Peyer's patch (tissue), 4 donors: ENCODE measurements at places on chromosomes 3 and 15. TPM values are rescaled to one million over a fixed set of nuclear protein-coding genes. Genes with fewer than 3 reads are reported as not detected.

GRCh38 chr3:130759692-130760338, 13.2 kb upstream of the PIK3R4 start:
- no peaks in the 10 kb centered on the region for H3K36me3 ChIP-seq
- H3K4me3 ChIP-seq: no peak overlapping the region
- H3K27ac ChIP-seq: no peak overlapping the region
- peak; percentile 75 for DNase-seq

DNA sequence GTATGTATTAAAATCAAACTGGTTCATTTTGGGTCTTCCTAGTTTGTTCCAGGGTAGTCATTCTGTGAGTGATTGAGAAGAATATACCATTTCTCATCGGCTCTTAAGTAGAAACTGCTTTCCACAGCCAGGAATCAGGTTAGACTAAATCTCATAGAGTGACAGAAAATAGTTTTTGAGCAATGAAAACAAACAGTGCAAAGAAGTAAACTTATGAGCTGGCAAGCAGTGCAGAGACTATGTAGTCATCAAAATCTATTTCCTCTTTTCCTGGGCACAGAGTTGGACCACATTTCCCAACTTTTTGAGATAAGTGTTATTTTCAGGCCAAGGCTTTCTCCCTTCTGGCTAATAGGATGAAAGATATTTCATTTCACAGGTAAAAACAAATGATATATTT, 66.5 kb downstream of the UBE3A start:
- no peak overlapping the region for H3K27ac ChIP-seq
- H3K27me3 ChIP-seq: no peaks in the 10 kb centered on the region
- DNase-seq: no peak
- H3K36me3 ChIP-seq: peaks cover 9% of the 10 kb centered on the region

PRR20G gene
- not detected for total RNA-seq

- no peak for DNase-seq
- H3K27ac ChIP-seq: no peak overlapping the region
- H3K27me3 ChIP-seq: no peaks in the 10 kb centered on the region
- H3K36me3 ChIP-seq: no peaks in the 10 kb centered on the region
These were observed 199.8 kb downstream of the GAP43 start for GRCh38 chr3:115823083-115823482.

- H3K4me3 ChIP-seq: no peak overlapping the region
- no peaks in the 10 kb centered on the region for H3K4me1 ChIP-seq
- DNase-seq: no peak
- no peaks in the 10 kb centered on the region for H3K27me3 ChIP-seq
- no peaks in the 10 kb centered on the region for H3K36me3 ChIP-seq
- H3K27ac ChIP-seq: no peak overlapping the region
These were observed 44.5 kb downstream of the XXYLT1 start for GRCh38 chr3:195226445-195226844.

DNA sequence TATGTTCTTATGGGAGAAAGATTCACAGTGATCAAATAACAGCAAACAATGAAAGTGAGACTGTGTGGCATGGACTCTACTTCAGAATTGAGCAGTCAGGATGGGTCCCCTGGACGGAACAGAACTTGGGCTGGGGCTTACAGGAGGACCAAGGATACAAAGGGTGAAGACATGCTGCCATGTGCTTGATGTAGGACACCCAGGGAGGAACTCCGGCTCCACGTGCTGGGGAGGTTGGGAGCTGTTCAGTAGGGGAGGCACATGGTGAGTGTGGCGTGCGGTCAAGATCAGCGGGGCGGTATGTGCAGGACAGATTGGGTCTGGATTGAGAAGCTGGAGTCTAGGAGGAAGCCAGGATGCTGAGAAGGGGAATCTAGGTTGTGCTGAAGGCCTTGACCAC, 32.6 kb downstream of the PPCDC start:
- no peaks in the 10 kb centered on the region for H3K27me3 ChIP-seq
- no peak overlapping the region for H3K4me3 ChIP-seq
- H3K36me3 ChIP-seq: no peaks in the 10 kb centered on the region
- H3K27ac ChIP-seq: no peak overlapping the region
- no peak for DNase-seq

HYAL1 gene
- 5.1 TPM for total RNA-seq

CPNE4 gene
- total RNA-seq: not detected

STARD5 gene
- total RNA-seq: 37.8 TPM

ARGFX gene
- total RNA-seq: not detected

CHRFAM7A gene
- 3.2 TPM for total RNA-seq

- no peaks in the 10 kb centered on the region for H3K27me3 ChIP-seq
- H3K27ac ChIP-seq: peak overlapping the region; percentile 35
- DNase-seq: peak; percentile 51
- no peaks in the 10 kb centered on the region for H3K36me3 ChIP-seq
- no peaks in the 10 kb centered on the region for H3K4me1 ChIP-seq
These were observed 42.9 kb upstream of the APH1B start for GRCh38 chr15:63234451-63234870.

DNA sequence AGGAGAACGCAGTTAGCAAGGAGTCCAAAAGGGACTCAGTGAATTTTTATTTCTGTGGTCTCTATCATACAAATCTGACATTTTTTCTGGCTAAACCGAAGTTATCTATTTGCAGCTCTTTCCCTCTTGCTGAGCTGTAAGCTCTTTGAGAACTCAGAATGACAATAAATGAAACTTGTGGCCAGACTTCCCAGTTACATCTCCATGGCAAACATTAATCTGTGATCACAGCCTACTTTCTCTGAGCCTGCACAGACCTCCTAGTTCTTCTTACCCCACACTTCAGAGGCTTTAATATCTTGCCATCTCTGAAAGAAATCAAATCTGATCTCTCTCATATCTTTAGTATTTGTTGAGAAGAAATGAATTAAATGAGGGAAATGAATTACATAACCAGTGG, 58.0 kb downstream of the PLD1 start:
- H3K36me3 ChIP-seq: no peaks in the 10 kb centered on the region
- H3K4me1 ChIP-seq: peaks cover 4% of the 10 kb centered on the region
- H3K27ac ChIP-seq: no peak overlapping the region
- no peaks in the 10 kb centered on the region for H3K27me3 ChIP-seq
- DNase-seq: no peak

DNA sequence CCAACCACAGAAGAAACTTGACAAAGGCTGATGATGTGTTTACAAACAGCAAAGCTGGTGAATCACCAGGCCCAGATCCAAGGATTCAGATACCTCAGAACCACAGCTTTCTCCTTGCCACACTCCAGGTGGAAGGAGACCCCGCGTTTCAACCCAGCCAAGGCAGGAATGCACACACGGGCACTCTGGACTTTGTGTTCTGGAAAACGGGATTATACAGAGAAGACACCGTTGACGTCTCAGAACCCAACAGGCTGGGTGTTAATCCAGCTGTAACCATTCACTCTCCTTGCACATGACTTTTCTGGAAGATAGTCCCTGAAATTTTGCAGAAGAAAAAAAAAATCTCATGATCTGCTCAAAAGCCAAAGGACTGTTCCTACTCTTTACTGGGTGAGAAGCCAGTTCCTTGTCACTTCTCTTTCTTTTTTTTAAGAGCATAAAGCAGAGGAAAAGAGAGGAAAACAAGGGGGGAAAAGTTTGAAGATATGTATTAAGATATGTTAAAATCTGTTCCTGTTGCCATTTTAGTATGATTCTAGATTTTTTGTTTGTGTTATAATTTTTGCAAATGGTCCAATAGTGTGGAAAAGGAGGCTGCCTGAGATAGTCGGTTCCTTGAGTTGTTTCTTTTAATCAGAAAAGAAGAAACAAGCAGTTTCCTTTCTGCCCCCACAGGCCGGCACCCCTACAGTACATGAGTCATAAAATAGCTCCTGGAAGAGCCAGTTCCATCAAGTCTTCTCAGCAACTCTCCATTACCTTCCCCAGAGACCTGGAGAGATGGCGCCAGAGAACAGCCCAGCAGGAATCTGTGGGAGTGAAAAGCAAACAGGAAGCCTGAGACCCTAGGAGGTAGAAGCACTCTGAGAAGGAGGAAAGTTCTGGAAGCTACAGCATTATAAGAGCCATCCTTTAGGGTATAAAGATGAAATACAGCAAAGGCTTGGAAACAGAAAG, 73.1 kb downstream of the RORA start:
- no peaks in the 10 kb centered on the region for H3K27me3 ChIP-seq
- no peak for DNase-seq
- H3K27ac ChIP-seq: peak overlapping the region; percentile 48

B3GALNT1 gene
- total RNA-seq: 0.18 TPM

DNA sequence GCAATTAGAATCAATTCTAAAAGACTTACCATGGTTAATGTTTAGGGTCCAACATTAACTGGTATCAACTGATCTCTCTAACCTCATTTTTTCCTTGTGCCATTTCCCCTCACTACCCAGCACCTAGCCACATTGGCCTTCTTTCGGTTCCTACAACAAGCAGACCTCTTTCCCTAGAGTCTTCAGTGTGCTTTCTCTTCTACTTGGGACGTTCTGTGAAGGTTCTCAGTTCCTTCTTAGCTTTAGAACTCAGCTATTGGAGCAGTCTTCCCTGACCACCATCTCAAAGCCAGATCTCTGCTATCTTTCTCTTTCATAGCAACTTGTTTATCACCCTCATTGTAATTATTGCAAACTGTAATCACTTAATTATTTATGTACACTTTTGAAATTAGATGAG, 31.5 kb upstream of the MINDY4B start:
- H3K27ac ChIP-seq: no peak overlapping the region
- no peaks in the 10 kb centered on the region for H3K36me3 ChIP-seq
- H3K4me3 ChIP-seq: no peak overlapping the region
- no peak for DNase-seq

MAP1A gene
- 1.2 TPM for total RNA-seq

DNA sequence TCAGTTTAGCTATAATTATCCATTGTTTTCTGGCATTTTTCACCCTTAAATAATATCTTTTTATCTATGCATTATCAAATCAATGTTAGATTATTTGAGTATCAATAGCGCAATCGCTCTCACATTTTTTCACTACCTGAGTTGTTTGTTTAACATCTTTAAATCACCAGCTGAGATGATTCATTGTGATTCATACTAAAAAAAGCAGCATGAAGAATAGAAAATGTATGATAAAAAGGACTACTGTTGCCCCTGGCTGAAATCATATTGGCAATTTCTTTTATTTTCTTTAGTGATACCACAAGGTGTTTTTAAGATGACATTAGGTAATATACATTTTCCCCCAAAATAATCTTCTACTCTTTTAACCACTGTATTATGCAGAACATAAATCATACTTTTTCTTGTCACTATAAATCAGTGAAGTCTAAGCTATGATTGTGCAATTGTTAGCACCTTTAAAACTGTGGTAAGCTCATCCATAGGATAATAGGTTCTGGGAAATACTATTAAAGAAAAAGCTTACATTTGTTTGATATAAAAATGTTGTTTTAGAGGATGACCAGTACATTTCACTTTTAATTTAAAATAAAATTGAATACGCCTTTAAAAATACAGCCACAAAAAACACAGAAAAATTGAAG, 889.1 kb downstream of the NAALADL2 start:
- no peaks in the 10 kb centered on the region for H3K27me3 ChIP-seq
- no peaks in the 10 kb centered on the region for H3K4me1 ChIP-seq
- H3K4me3 ChIP-seq: no peak overlapping the region

- no peak for DNase-seq
- H3K4me1 ChIP-seq: no peaks in the 10 kb centered on the region
- H3K27me3 ChIP-seq: no peaks in the 10 kb centered on the region
- no peak overlapping the region for H3K27ac ChIP-seq
These were observed 47.6 kb downstream of the TXNRD3 start for GRCh38 chr3:126607214-126607908.

TRIM71 gene
- total RNA-seq: not detected

DNAH12 gene
- total RNA-seq: not detected

TAGLN3 gene
- total RNA-seq: not detected

DNA sequence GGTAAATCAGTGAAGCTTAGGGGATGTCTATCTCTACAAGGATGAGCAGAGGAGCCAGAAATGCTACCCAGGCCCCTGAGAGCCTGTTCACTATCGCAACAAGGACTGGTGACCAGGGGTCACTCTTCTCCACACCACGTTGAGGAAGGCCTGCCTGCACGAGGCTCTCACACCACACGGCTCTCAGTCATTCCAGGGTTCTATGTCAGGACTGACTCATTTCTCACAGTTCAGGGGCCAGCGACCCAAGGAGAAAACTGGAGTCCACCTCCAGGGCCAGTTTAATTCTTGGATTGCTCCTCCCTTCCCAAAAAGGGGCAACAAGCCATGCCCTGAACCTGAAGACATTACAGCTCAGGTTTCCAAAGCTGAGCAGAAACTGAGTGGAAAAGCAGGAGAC, 33.9 kb downstream of the ANP32A start:
- H3K4me3 ChIP-seq: no peak overlapping the region
- H3K27ac ChIP-seq: no peak overlapping the region
- no peaks in the 10 kb centered on the region for H3K27me3 ChIP-seq
- DNase-seq: no peak

EBLN2 gene
- 12.2 TPM for total RNA-seq

ZNF35 gene
- total RNA-seq: 12.7 TPM

- no peak overlapping the region for H3K27ac ChIP-seq
- no peak for DNase-seq
- no peaks in the 10 kb centered on the region for H3K36me3 ChIP-seq
- H3K4me1 ChIP-seq: no peaks in the 10 kb centered on the region
- no peaks in the 10 kb centered on the region for H3K27me3 ChIP-seq
These were observed 27.9 kb upstream of the TLE3 start for GRCh38 chr15:70125605-70126004.

DNA sequence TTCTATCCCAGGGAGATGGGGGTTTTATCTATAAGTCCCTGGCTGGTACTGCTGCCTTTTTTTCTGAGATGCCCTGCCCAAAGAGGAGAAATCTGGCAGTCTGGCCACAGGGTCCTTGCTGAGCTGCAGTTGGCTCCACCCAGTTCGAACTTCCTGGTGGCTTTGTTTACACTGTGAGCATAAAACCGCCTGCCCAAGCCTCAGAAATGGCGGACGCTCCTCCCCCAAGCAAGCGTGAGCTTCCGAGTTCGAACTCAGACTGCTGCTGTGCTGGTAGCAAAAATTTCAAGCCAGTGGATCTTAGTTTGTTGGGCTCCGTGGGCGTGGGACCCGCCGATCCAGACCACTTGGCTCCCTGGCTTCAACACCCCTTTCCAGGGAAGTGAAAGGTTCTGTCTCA, 126.8 kb upstream of the SUCLG2 start:
- no peaks in the 10 kb centered on the region for H3K36me3 ChIP-seq
- H3K27me3 ChIP-seq: no peaks in the 10 kb centered on the region
- no peak for DNase-seq

GRCh38 chr15:63509056-63509954, 4.9 kb downstream of the USP3 start:
- H3K4me1 ChIP-seq: peaks cover 63% of the 10 kb centered on the region
- H3K36me3 ChIP-seq: no peaks in the 10 kb centered on the region

DNA sequence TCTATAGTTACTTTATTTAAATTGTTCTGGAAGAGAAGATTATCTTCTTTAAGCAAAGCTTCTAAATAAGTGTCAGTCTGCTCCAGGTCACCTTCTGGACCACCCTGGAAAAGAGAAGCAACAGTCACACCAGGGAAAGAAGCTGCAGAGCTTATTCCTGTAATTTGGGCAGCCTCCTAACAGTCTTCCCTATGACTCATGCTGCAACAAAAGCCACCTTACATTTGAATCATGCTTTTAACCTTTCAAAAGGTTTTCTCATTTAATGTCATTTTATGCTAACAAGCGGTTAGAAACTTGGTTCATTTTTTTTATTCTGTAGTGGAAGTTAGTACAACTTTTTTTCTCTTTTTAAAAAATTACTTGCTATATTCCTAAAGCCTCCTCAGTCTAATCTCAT, 5.3 kb upstream of the GUCA1C start:
- H3K36me3 ChIP-seq: no peaks in the 10 kb centered on the region
- no peak overlapping the region for H3K27ac ChIP-seq
- no peak overlapping the region for H3K4me3 ChIP-seq
- H3K27me3 ChIP-seq: no peaks in the 10 kb centered on the region
- H3K4me1 ChIP-seq: no peaks in the 10 kb centered on the region

SERINC4 gene
- total RNA-seq: not detected

- H3K27ac ChIP-seq: no peak overlapping the region
- H3K27me3 ChIP-seq: peaks cover 5% of the 10 kb centered on the region
- H3K36me3 ChIP-seq: no peaks in the 10 kb centered on the region
- no peaks in the 10 kb centered on the region for H3K4me1 ChIP-seq
- no peak for DNase-seq
- peak overlapping the region; percentile 76 for H3K4me3 ChIP-seq
These were observed 691 bp upstream of the HDGFL3 start for GRCh38 chr15:83208367-83208661.
